ENCODE measurements at places on chromosomes 16 and 17.

DNA sequence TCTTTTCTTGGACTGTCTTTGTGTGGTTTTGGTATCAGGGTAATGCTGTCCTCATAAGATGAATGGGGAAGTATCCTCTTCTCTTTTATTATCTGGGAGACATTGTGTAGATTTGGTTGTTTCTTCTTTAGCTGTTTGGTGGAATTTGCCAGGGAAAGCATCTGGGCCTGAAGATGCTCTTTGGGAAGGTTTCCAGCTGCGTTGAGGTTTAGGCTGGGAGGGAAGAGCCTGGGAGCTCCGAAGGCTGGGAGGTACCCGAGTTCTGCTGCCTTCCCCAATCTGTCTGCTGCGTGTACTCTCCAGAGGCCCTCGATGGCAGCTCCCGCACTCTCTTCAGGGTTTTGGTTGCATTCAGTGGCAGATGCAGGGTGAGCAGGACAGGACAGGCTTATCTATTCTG, 25.6 kb upstream of the CRISPLD2 start:
- no peak for DNase-seq

DNA sequence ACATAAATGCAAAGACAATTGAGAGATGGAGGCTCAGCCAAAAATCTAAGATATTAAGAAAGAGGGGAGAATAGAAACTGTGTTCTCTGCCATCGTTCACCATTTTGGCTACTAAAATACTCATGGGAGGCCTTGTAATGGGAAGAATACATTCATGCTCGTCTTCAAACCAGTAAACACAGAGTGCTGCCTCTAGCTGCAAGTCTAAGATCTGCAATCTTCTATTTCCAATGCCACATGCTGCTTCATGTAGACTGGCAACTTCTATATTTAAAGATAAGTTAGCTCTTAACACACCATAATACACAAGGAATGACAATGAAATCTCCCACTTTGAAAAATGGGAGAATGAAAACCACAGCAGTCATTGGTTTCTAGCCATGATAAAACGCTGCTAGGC, 387.3 kb downstream of the HS3ST3B1 start:
- no peak for DNase-seq

GRCh38 chr16:87740441-87740840, 25.3 kb downstream of the KLHDC4 start:
- DNase-seq: no peak

DNA sequence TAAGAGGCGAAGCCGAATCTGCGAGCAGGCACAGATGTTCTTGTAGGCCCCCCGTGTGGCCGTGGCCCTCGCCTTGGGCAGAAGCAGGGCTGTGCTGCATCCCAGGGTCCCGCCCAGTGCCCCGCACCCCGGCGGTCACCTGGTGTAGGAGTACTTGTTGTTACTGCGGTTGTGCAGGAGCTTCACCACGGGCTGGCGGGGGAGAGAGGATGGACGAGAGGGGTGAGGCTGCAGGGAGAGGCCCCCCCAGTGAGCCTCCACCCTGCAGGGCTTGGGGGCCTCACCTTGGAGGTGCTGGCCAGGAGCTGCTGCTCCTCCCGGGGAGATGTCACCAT, 11.4 kb downstream of the ASPHD1 start:
- DNase-seq: peak; percentile 44

GRCh38 chr17:37440424-37440823, 33.7 kb downstream of the TADA2A start:
- no peak for DNase-seq

GRCh38 chr17:28216052-28216451, 102.9 kb upstream of the TMEM97 start:
- DNase-seq: no peak

- DNase-seq: no peak
These were observed 270.4 kb upstream of the ELAC2 start for GRCh38 chr17:13288248-13288647.

DNA sequence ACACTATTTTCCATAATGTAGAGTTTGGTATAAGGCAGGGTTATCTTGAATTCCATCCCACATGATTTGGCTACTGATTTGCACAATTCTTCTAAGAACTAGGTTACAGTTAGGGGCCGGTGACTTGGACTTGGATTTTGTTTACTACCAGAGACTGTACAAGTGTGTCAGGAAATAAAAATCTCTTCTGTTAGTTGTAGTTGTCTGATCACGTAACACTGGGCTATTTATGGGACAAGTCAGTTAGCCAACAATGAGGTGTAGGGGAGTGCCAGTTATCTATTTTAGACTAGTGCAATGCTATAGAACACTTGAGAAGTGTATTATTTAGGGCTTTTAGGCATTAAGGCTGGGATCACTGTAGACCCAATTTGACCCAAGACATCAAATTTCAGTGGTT, 39.7 kb upstream of the GHDC start:
- DNase-seq: no peak
